HCT116 (cell line): ENCODE measurements at places on chromosomes 5 and 9. TPM values are rescaled to one million over a fixed set of nuclear protein-coding genes. Genes with fewer than 3 reads are reported as not detected.

Gene FYB1
- 0.42 TPM for total RNA-seq

Gene PLCXD3
- not detected for total RNA-seq

GRCh38 chr5:157506981-157507780, 47.2 kb downstream of the NIPAL4 start:
- DNase-seq = no peak

Gene SPOCK1
- total RNA-seq = 0.27 TPM

Gene IFNA2
- not detected for total RNA-seq

- no peak for DNase-seq
Measured at GRCh38 chr9:13614060-13614459, 334.6 kb upstream of the MPDZ start.

Gene WDR41
- total RNA-seq = 54.1 TPM

DNA sequence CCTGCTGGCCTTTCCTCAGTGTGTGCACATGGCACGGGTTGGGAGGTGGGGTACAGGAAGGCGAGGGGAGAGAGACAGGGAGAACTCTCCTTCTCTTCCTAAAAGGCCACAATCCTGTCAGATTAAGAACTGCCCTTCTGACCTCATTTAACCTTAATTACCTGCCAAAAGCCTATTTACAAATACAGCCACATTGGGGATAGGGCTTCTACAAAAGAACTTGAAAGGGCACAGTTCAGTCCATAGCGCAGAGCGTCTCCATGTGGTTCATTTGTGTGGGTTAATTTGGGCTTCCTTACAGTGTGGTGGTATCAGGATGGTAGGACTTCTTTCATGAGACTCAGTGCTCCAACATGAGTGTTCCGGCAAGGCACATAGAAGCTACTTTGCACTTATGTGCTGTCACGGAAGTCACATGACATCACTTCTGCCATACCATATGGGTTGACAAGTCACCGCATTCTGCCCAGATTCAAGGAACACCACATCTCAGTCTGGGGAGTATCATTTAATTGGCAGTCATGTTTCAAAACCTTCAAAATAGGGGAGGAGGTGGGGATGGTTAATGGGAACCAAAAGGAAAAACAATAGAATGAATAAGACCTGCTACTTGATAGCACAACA, 46.8 kb downstream of the NLN start:
- DNase-seq = no peak

Gene MCTP1
- 0.44 TPM for total RNA-seq

- DNase-seq = no peak
Measured at GRCh38 chr5:76638479-76638878, 15.3 kb upstream of the F2RL2 start.

Gene IL4
- not detected for total RNA-seq

- no peak for DNase-seq
Measured at GRCh38 chr9:112864403-112864802, 26.3 kb downstream of the SLC46A2 start.

- no peak for DNase-seq
Measured at GRCh38 chr5:176768174-176768970, 42.0 kb upstream of the UNC5A start.

- no peak for DNase-seq
Measured at GRCh38 chr5:154193283-154193682, 2.8 kb downstream of the GALNT10 start.

GRCh38 chr5:173733831-173734501, 117.5 kb upstream of the BOD1 start:
- no peak for DNase-seq

GRCh38 chr5:132233081-132233480, 5.4 kb upstream of the P4HA2 start:
- no peak for DNase-seq

DNA sequence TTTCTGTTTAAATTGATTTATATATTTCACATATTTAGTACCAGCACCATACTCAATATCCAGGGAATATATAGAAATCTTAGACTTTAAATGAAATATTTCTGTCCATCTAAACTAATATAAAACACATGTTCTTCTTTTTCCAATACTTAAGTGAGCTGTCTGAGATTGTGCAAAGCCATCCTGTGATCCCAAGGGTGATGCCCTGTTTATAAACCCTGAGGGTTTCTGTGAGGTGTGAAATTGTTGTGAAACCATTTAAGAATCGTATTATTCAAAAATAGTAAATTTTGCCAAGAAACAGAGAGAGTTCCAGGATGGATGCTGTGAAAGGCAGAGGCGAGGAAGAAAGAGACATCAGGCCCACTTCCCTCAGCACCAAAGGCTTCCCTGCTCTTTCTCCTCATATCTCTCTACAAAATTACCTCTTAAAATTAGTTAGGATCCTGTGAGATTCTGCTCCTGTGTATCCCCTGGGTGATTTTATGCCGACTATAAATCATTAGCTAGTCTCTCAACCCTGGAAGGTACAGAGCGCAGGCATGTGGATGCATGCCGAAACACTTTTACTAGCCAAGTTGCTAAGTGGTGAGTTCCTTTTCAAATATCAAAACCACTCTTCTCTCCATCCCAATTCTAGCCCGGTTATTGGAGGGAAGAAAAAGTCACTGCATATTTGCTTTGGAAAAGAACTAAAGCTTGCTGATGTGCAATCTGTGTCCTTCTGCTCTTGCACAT, 183.0 kb downstream of the GLIS3 start:
- DNase-seq = no peak

Gene RNF183
- 0.12 TPM for total RNA-seq

DNA sequence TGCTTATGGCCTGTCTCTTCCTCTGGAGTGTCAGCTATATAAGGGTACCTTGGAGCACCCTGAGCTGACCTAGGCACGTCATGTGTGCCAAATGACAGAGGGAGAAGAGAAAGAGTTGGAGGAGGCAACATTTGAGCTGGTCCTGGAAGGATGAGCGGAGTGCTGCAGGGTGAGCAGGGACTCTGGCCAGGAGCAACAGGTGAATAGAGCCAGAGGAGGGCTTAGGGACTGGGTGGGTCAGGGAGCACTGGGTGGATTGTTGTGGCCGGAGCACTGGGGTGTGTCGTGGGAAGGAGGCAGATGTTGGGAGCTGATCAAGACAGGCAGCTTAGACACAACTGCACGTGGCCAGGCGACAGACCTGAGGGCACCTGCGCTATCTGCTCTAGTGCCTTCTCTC, 43.6 kb downstream of the TSPAN17 start:
- DNase-seq = no peak

DNA sequence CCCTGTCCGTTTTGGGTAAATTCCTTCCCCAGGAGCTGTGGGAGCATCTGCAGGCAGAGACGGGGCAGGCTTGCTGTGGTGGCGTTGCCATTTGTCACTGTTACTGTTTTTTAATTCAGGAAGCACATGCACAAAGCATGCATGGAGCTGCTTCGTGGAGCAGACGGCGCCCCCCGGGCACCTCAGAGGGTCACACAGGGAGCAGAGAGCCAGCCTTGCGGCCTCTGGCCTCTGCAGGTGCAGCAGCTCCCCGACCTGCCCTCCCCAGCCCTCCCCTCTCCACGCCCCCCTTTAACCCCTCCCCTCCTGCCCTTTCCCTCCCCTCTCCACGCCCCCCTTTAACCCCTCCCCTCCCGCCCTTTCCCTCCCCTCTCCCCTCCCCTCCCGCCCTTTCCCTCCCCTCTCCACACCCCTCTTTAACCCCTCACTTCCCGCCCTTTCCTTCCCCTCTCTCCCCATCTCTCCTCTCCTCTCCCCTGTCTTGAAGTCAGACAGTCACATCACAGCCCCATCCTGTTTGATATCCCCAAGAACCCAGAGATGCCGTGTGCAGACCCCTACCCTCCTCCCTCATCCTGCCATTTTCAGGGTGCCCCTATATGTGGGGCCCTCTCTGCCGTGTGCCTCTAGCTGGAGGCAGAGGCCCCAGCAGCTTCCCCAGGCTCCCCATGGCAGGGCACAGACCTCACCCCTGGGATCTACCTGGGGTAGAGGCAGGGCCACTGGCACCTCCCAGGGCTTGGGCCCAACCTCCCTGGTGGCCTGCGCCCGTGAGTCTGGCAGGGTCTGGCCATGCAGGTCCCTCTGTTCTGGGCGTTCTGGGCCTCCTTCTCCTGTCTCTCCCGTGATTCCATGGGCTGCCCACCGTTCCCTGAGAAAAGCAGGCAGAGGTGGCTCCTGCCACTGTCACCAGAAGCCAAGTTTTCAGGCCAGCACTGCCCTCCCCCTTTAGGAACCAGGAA, 29.6 kb upstream of the UBAC1 start:
- DNase-seq = peak; percentile 79

DNA sequence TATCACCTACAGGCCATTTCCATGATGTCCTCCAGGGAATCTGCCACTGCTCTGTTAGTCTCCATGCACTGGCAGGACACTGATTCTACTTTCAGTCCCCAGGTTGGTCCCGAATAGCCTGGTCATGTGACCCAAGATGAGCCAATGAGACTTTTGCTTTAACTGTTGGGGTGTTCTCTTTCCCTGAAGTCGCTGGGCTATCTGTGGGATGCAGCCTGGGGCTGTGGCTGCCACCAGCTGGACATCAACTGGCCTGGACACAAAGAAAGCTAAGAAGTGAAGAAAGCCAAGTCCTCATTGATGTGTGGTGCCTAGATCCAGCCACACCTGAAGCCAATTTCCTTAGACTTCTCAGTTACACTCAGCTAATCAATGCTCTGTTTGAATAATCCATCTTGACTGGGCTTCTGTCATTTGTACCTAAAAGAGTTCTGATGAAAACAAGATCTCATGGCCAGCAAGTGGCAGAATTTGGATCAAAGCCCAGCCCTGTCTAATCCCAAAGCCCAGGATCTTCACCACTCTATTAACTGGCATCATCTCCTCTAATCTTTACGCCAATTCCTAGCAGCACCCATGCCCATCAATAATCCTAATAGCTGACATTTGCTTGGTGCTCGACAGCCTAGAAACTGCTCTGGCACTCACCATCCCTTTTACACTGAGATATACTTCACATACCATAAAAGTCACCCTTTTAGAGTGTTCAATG, 37.0 kb downstream of the SH3PXD2B start:
- DNase-seq = no peak

Gene BTNL3
- not detected for total RNA-seq

GRCh38 chr5:66246608-66247007, 102.5 kb downstream of the SREK1 start:
- no peak for DNase-seq

- no peak for DNase-seq
Measured at GRCh38 chr5:2263763-2264162, 381.0 kb upstream of the IRX4 start.

GRCh38 chr5:142151436-142152383, 43.1 kb downstream of the NDFIP1 start:
- DNase-seq = peak; percentile 63

DNA sequence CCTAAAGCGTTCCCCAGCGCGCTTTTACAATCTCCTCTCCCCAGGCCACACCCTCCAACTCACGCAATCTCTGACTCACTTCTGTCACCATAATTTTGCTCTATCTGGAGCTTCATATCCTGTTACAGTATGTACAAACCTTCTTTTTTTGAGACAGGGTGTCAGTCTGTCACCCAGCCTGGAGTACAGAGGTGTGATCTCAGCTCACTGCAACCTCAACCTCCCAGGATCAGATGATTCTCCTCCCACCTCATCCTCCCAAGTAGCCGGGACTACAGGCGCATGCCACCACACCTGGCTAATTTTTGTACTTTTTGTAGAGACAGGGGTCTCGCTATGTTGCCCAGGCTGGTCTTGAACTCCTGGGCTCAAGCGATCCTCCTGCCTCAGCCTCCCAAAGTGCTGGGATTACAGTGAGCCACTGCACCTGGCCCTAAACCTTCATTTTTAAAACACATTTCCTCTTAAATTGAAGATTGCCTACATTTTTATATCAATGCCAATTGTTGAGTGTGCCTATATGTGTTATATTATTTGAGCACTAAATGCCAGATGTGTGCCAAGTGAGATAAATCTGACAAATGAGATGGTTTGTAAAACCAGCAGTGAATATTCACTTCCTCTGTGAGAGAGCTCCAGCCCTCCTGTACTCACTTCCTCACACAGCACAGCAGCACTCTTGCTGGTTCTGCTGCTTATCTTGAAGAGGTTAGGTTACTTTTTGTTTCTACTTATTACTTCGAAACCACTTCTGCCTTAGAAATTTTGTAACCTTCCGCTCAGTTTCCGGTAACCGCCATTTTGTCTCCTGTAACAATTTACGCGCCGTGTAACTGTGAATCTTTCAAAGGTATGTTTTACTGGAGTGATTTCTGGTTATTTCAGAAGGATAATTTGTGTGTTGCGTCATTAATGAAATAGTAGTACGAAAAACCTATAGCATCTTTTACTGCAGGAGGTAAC, 57.9 kb downstream of the DOCK8 start:
- no peak for DNase-seq

- no peak for DNase-seq
Measured at GRCh38 chr5:39947657-39948056, 522.9 kb upstream of the DAB2 start.

- DNase-seq = no peak
Measured at GRCh38 chr5:142904416-142904815, 134.2 kb downstream of the ARHGAP26 start.

Gene TMC1
- total RNA-seq = 0.57 TPM

DNA sequence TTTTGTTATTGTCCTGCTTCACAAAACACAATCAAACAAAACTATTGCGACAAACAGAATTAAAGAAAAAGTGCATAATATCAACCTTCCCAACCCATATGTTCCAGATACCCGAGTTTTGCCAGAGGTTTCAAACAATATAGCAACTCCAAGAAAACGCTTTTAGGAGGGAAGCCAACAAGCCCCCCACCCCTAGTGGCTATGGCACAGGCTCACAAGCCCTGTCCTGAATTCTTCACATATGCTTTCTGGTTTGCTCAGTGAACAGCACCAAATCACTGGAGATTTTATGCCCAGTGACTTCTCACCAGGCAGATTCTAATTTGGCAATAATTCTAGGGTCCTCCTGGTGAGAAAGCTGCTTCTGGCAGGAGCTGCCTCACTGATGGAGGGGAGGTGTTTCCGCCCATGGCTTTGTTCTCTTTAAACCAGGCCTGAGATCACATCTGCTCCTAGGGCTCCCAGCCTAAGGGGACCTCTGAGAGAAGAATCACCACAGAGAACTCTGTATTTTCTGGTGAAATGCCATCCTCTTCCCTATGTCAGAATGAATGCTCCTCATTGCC, 1982.4 kb downstream of the EFNA5 start:
- no peak for DNase-seq

DNA sequence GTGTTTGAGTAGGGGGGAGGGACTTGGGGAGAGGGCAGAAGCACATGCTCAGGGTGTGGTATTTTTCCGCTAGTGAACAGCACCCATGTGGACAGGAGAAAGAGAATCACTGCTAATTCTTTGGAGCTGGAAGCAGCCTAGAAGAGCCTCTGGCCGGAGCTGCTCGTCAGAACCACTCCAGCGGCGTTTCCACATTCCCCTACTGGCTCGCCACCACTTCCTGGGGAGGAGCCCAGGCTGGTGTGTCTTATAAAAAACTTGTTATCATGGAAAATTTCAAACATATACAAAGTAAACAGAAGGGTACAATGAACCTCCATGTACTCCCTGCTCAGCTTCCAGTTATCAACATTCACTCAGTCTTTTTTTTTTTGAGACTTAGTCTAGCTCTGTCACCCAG, 26.7 kb downstream of the LHX2 start:
- DNase-seq = no peak

GRCh38 chr9:88724331-88724730, 189.4 kb downstream of the NXNL2 start:
- DNase-seq = no peak
